HuH-7 (cell line): ENCODE measurements at places on chromosomes 5 and 9.

DNA sequence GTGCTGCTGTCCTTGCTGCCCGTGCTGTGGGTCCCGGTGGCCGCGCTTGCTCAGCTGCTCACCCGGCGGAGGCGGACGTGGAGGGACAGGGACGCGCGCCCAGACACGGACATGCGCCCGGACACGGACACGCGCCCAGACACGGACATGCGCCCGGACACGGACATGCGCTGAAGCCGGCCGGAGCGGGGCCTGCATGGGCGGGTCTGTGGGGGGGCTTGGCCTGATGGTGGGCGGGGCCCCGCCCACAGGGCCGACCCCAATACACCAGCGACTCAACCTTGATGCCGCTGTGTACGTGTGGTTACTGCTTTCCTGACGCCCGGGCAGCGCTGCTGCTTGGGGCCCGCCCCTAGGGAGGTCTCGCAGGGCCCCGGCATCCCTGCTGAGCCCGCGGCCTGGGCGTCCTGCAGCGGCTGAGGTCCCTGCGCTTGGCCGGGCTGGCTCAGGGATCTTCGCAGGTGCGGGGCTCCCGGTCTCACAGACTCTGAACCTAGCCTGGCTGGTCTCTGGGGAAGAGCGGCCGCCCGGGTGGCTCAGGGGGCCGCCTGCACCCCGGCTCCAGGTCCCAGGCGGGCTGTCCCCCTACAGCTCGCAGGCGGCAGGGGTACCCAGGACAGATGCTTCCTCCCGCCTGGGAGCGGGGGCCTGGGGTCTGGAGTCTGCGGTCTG lies 20.9 kb downstream of the SLC6A18 start:
- no peak for DNase-seq

DNA sequence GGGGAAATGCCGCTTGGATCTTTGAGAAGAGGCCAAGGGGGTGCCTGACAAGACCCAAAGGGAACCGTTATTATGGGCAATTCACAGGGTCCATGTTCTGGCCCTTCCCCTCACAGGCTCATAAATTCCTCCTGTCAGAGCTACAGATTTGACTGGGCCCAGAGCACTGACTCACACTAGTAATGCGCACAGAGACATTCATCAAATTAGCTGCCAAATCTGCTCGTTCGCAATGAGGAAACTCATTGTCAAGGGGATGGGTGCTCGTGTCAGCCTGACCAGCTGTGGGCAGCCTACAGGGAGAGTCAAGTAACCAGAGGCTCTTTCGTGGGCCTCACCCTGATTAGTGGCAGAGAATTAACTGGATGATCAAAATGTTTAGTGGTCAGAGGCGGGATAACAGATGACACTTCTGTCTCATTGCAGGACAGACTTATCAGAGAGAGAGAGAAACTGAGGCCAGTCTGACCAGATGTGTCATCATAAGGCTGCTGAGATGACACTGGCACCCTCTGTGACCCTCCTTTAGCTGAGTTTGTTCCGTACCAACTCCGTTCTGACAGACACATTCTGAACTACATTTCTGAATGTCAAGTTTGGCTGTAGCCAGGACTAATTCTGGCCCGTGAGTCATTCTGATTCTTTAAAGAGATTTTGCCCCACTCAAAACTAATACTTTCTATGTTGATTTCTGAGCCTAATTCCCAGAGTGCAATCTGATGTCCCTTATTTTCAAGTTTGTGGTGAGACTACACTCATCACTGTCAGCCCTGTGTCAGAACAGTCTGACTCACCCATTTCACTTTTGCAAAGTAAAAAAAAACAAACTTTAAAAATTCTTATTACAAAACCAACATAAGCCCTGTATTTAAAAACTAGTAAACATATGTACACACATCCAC lies 377.1 kb downstream of the ACTL7B start:
- DNase-seq = no peak

GRCh38 chr9:84839541-84839940 lies 170.0 kb downstream of the NTRK2 start:
- DNase-seq = no peak

- no peak for DNase-seq
These were observed 99.2 kb downstream of the NR6A1 start for GRCh38 chr9:124671861-124672260.

DNA sequence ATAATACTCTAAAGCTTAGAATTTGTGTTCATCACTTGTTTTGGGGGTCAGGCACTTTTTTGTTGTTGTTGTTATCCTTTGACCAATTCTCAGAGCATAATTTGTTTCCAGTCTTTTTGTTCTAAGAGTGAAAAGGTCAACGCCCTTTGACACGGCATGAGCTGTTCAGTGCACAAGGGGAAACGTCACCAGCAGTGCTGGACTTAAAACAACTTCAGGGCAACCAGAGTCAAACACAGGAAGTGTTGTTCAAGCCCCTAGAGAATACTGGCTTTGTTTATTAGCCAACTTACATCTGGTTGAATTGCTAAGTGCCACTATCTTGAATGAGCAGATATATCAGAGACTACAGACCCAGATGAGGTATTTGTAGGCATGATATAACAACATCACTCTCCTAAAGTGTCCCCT lies 368.9 kb downstream of the TMEM161B start:
- DNase-seq = no peak

DNA sequence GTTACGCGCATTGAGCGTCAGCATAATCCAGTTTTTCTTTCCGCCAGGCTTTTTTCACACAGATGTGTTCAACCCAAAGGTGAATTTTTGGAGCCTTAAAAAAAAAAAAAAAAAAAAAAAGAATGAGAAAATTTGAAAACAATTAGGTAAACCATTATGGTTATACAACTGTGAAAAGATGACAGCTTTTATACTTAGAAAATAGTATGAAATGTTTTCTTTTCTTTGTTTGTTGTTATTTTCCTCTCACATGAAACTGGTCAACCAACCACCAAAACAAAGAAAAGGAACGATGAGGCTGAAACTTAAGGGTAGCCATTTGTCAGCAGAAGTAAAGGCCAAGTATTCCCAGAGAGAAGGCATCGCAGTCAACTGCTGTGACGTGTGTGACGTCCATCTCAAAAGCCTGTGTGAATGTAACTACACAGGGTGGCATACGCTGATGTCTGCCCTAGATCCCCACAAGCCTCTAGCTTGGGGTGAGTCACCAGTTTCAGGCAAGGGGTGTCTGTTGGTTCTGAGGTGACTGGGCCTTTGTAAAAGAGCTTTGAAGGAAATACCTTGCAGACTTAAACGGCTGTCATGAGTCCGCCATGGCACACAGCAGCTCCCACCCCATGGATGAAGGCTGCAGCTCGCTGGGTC lies 182.9 kb downstream of the AOPEP start:
- DNase-seq = no peak

GRCh38 chr5:35954175-35954574 lies 15.8 kb upstream of the CAPSL start:
- no peak for DNase-seq

DNA sequence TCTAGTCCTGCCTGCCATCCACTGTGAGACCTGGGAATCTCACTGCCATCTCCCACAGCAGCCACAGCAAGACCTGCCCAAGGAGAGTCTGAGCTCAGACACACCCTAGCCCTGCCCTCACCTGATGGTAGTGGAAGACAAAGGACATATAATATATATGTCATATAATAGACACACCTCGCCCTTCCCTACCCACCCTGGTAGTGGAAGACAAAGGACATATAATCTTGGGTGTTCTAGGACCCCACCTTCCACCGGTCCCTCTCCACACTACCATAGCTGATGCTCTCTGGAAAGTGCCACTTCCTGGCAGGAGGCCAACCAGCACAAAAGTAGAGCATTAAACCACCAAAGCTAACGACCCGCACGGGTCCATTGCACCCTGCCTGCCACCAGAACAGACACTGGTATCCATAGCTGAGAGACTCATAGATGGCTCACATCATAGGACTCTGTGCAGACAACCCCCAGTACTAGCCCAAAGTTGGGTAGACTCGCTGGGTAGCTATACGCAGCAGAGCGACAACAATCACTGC lies 545.6 kb downstream of the CAAP1 start:
- DNase-seq = no peak

- no peak for DNase-seq
These were observed 199.6 kb downstream of the SYK start for GRCh38 chr9:91001146-91001611.

DNA sequence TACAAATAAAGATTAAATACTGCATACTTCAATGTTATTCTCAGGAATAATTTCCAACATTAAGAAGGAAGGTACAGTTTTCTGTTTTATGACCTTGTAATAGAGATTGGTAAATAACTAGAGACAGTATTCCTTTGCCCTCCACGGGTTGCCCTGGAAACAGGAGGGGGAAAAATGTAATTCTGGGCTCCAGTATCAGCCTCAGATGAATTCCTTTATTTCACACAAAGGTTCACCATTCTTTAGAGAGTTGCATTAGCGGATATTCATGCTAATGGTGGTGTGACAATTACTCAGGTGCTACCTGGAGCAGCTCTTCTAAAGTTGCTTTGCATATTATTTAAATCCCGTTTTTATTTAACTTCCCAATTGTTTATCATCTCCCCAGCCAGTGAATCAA lies 42.6 kb downstream of the CETN3 start:
- no peak for DNase-seq

- DNase-seq = no peak
These were observed 3.5 kb downstream of the SURF1 start for GRCh38 chr9:133352635-133353340.

DNA sequence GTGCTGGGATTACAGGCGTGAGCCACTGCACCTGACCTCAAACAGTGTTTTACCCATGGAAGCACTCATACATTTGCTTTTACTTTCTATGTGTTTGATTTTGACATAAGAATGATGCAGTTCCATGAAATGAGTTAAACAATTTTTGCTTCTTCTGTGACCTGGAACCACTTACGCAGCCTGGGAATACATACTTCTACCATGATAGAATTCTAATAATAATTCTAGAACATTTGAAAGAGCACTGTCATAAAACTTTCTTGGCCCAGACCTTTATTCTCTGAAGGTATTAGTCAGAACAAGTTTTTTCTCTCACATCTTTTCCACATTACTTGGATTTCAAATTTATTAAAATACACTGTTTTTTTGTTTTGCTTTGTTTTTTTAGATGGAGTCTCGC lies 25.3 kb upstream of the COL5A1 start:
- no peak for DNase-seq

DNA sequence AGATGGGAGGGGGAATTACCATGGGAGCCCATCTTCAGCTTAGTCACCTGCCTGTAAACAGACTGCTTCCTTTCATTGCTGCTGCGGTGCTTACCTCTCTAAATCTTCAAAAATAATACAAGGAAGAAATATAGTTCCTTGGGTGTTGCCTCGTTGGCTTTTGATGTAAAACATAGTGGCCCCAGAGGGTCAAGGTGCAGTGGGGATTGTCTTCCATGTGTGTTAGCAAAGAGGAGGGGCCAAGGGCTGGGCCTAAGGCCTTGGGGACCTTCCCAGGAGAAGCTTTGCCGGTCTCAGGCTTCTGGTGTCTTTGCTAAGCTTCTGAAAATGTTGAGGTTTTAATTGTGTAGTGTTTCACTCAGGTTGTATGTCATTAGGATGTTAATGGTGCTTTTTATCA lies 90.0 kb downstream of the PDE8B start:
- no peak for DNase-seq

DNA sequence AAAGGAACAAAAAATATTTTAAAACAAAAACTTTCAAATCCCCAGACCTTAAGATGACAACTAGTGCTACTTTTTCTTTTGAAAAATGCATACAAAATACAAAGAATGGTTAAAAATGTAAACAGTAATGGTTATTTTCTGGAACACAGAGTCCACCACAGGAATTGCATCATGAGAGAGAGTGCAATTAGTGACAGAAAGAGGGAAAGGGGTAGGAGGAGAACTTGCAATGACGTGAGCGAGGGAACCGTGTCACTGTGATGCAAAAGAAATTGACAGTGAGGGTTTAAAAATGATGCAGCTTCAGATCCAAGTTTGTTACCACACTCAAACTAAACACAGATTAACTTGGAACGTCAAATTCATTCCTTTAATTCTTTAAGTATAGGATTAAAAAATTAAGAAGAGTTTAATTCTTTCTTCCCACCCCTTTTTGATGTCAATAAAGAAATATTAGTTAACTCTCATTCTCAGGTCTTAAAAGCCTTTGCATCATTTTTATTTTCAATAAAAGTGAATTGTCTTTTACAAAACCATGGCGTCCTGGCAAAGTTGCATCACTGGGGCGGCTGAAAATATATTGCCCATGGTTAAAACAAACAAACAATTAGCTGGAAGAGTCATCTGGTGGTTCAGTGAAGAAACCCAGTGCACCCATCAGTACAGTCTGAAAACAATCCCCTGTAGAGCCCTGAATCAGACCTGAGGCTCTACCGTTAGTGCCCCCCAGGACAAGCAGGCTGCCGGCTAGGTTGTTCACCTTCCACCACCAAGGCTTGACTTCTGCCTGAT lies 39.5 kb downstream of the MACROH2A1 start:
- DNase-seq = peak; percentile 19

DNA sequence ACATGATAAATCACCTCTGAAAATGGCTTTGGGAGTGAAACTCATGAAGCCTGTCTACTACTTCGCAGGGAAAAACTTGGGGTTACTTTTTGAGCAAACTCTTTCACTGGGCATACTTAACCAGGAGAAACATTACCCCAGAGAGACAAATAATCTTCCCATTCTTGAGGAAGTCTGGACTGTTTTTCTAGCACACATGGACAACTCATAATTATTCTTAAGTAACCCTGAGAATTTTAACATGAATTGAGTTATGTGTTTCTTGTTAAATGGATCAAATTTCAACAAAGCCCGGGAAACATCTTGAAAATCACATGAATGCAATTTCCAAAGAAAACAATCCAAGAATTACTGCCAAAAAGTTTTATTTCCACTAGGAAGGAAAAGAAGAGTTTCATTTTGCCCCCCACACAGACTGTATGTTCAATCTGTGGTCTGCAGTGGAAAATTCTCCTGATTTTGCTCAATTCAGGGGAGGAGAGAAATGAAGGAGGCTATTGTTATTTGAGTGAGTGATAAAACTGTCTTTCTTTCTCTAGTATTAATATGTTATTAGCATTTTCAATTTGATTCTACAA lies 564.8 kb upstream of the CLINT1 start:
- no peak for DNase-seq

DNA sequence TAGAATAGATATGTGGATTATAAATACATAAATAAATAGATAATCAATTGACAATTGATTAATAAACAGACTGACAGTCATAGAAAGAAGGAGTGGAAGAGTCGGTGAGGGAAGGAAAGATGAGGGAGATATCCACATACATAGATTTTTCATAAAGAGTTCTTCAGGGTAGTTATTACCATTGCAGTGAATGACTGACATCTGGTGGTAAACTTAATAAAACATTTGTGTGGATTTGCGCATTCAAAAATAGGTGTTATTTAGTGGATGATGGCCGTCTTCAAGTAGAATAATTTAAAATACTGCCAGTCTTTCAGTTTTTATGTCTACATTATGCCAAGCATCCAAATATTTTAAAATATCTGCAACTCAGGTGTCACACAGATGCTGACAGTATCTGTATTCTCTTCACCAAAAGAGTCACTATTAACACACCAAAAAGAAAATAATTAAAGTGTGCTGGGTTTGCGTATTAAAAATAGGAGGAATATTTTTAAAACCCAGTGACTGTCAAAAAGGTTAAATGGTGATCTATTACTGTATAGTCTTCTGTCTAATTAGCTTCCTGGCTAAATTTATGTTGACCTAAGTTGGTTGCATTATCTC lies 78.8 kb downstream of the GIN1 start:
- DNase-seq = no peak

- no peak for DNase-seq
These were observed 48.0 kb downstream of the EPB41L4A start for GRCh38 chr5:112371067-112371466.
